ENCODE measurements at places on chromosomes 1 and 21.

- no peak for DNase-seq
Observed at GRCh38 chr1:8136766-8137165, 110.7 kb upstream of the ERRFI1 start.

- no peak for DNase-seq
Observed at GRCh38 chr1:1437904-1438376, 2.5 kb downstream of the VWA1 start.

DNA sequence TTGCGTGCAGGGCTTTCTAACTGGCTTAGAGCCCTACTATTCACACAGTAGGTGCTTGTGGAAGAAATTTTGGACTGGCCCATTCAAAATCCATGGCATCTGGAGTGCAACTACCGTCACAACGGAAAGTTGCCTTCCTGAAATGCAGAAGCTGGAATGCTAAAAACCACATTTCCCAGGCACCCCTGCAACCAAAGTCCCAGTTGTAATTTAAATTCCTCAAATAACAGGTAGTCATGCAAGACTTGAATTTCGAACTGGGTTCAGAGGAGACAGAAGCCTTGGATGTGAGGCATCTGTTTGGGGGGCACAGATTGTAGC, 186.7 kb downstream of the TOMM20 start:
- no peak for DNase-seq

- DNase-seq, result no peak
Observed at GRCh38 chr21:40819071-40819900, 27.7 kb downstream of the DSCAM start.

DNA sequence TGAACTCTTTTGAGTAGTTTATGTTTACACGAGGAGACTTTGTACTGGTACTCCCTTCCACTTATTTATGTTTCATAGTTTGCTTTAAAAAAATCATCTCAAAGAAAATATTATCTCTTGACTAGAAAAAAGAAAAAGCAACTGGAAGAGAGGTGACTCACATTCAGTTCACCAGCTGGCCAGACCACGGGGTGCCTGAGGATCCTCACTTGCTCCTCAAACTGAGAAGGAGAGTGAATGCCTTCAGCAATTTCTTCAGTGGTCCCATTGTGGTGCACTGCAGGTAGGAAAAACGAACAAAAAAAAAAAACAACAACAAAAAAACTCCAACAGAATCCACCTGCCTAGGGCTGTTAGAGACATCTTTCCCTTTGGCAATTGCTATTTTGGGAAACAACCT, 102.9 kb downstream of the PTPRC start:
- peak; percentile 65 for DNase-seq

DNA sequence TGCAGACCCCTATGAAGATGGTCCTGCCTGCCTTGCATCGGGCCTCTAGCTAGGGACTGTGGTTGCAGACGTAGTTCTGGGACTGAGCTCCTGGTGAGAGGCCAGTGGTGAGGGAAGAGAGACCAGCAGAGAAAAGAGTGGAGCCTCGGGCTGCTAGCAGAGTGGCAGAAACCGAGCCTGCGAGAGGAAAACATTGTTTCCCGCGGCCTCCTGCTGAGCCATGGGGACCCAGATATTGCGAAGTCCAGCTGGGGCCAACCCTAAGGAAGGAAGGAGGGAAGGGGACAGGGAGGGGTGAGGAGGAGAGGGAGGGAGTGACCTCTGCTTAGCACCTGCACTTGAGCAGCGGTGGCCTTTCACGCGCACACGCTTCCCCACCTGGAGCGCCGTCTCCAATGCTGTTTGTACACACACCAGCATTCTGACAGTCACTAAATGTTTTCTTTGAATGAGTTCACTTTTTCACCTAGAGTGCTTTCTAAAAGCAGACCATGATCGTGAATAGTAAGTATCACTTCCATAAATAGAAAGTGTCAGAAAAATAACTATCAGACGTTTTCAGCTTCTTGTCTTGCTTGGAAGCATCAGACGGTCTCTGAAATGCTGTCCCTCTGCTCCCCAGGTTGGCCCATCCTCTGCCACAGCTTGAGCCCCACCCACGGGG, 2.5 kb upstream of the FNDC10 start:
- no peak for DNase-seq

DNA sequence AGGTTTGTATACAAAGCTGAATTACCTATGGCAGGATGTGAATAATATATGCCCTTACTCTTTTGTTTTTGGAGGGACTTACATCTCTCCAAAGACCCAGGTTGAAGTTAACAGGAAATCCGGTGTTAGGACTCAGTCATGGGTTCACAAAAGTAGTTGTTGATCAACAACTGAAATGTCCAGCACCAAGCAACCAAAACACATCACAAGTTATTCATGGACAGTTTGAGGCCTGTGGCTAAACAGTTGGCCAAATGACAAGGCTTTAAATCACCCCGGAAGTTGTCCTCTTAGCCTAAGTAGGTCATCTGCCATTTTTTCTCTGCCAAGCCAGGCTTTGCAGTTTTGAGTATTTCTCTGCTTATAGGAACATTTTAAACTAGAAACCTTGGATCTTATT, 89.9 kb downstream of the CD247 start:
- no peak for DNase-seq

GRCh38 chr1:181583598-181583997, 100.3 kb downstream of the CACNA1E start:
- DNase-seq, result no peak

GRCh38 chr21:14773777-14774345, 227.7 kb upstream of the SAMSN1 start:
- no peak for DNase-seq

DNA sequence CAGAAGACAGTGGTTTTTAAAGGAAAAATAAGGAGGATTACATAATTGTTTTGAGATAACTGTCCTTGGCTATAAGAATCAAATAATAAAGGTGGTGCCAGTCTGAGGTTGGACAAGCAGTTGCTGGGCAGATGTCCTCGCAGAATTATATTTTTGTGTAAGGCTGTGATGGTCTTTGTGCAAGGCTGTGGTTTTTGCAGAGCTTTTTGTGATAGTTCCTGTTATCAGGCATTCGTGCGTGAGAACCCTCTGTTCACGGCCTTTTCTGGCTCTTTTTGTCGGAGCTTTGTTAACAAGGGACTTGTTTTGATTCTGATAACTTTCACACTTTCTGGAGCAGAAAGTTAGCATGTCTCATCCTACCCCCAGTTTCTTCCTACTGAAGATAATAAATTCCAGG, 33.4 kb downstream of the SH3BP5L start:
- DNase-seq, result no peak

DNA sequence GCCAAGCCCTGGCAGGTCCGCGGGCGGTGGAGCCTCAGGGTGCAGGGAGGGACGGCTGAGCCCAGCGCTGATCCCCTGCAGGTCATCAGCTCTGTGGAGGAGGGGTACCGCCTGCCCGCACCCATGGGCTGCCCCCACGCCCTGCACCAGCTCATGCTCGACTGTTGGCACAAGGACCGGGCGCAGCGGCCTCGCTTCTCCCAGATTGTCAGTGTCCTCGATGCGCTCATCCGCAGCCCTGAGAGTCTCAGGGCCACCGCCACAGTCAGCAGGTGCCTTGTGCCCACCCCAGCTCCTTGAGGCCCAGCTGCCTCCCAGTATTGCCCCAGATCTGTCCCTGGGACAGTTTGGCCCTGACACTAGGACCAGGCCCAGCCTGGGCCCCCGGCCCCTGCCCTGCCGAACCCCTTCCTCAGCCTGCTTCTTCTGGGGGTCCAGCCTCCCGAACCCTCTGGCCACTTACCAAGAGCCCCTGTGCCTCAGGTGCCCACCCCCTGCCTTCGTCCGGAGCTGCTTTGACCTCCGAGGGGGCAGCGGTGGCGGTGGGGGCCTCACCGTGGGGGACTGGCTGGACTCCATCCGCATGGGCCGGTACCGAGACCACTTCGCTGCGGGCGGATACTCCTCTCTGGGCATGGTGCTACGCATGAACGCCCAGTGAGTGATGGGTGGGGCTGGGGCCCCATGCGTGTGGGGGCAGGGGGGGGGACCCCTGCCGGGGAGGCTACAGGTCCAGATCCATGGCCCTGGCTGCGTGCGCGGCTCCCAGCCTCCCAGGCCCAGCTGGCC, 35.4 kb upstream of the C1QA start:
- DNase-seq, result no peak

- DNase-seq, result no peak
Observed at GRCh38 chr1:14598007-14598497, 433 bp upstream of the KAZN start.

GRCh38 chr1:219506473-219506899, 106.4 kb downstream of the ZC3H11B start:
- DNase-seq, result no peak

GRCh38 chr1:172622541-172622940, 36.4 kb upstream of the FASLG start:
- no peak for DNase-seq

GRCh38 chr1:183281039-183281438, 95.0 kb downstream of the LAMC2 start:
- peak; percentile 49 for DNase-seq

- DNase-seq, result no peak
Observed at GRCh38 chr21:37462087-37462861, 95.7 kb downstream of the DYRK1A start.

DNA sequence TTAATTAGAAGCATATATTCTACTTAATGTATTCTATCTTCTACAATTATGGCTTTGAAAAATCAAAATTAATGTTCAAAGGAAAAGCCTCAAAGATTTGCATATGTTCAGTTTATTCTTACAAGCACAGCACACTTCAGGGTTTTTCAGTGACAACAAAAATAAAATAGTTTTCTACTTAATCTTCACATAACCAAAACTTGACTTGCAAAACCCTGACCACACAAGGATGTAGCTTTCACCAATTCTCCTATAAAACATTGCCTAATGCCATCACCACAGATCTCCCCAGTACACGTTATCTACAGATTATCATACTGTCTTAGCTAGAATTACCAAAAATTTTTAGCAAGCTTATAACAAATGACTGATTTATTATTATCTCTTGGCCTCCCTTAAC, 23.3 kb downstream of the LPAR3 start:
- peak; percentile 39 for DNase-seq

- no peak for DNase-seq
Observed at GRCh38 chr1:196393282-196393681, 215.0 kb downstream of the KCNT2 start.

GRCh38 chr1:203038891-203039608, 12.8 kb downstream of the PPFIA4 start:
- peak; percentile 65 for DNase-seq

GRCh38 chr1:111225717-111226400, 1.7 kb upstream of the CHI3L2 start:
- peak; percentile 36 for DNase-seq

DNA sequence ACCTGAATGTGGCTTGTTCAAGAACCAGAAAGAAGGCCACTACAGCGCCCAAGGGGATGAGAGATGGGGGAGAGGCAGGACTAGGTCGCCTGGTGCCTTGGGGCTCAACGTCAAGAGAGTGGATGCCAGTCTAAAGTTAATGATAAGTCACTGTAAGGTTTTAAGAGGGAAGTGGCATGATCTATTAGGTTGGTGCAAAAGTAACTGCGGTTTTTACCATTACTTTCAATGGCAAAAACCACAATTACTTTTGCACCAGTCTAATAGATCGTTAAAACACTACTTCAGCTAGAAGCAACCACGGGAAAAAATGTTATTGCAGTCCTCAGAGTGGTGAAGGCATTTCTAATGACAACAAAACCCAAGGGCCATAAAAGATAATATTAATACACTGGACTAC, 2.6 kb upstream of the GJB3 start:
- DNase-seq, result no peak

- no peak for DNase-seq
Observed at GRCh38 chr1:203181586-203182386, 4.7 kb downstream of the CHI3L1 start.

- no peak for DNase-seq
Observed at GRCh38 chr1:46755121-46755520, 36.2 kb upstream of the EFCAB14 start.

GRCh38 chr21:19523061-19523460, 1119.5 kb upstream of the TMPRSS15 start:
- no peak for DNase-seq

- DNase-seq, result no peak
Observed at GRCh38 chr1:167674156-167674555, 44.1 kb downstream of the RCSD1 start.

GRCh38 chr1:62809788-62810187, 25.9 kb downstream of the ATG4C start:
- no peak for DNase-seq

GRCh38 chr1:19010995-19011844, 54.7 kb upstream of the IFFO2 start:
- peak; percentile 97 for DNase-seq

Measured in IMR-90 (cell line).